ENCODE measurements at places on chromosomes 12 and 14.

GRCh38 chr12:116122628-116123027 is 154.9 kb downstream of the MED13L start:
- no peak for DNase-seq

- no peak for DNase-seq
Measured at GRCh38 chr14:26811756-26812305, 214.0 kb upstream of the NOVA1 start.

DNA sequence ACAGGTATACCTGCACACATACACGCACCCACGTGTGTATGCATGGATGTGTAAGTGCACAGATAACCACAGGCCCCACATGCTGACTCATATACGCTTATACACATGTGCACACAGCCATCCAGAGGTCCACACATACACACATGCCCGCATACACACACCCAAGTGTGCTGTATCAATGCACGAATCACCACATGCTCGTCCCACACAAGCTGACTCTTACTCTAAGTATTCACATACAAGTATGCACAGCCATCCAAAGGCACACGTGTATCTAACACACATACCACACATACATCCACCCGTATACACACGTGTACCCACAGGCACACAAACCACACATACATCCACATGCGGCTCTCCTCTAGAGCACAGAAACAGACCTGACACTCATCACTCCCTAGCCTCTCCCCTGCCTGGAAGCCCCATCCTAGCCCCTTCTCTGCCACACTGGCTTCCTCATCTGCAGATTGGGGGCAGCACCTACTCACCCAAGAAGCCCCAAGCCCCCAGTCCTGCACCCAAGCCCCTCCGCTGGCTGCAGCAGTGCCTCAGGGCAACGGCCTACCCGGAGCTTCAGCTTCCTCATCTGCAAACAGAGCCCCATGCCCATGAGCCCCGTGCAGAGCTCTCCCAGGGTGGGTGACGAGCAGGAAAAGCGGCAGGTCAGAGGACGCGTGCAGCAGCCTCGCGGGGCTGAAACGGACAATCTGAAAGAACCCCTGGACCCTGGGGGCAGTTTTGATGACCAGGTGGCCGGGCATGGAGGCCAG is 105.4 kb downstream of the NCOR2 start:
- no peak for DNase-seq

DNA sequence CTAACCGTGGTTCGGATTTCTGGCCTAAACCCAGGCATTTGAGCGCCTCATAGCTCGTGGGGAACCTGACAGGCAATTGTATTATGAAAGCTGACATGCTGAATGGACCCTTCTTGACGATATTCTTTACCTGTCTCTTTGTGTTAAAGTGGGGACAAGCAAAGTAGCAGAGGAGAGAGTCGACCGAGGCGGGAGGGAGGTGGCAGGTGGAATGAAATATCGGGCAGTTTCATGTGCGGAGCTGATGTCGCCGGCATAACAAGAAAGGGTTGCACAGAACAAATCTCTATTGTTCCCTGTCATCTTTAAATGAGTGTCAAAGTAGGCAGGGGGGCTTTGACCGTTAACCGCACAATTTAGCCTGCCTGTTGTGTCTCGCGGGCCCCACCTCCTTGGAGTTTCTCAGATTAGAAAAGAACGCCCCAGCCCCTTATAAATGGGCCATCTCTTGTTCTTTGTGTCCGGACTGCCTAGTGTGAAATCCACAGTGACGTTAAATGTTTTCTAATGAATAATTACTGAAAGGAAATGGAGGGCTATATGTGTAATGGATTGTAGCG is 11.5 kb downstream of the MYO1H start:
- DNase-seq = no peak

- DNase-seq = no peak
Measured at GRCh38 chr14:37172024-37172869, at the start of gene SLC25A21. SLC25A21 (minus strand) TSS chr14:37172606.

DNA sequence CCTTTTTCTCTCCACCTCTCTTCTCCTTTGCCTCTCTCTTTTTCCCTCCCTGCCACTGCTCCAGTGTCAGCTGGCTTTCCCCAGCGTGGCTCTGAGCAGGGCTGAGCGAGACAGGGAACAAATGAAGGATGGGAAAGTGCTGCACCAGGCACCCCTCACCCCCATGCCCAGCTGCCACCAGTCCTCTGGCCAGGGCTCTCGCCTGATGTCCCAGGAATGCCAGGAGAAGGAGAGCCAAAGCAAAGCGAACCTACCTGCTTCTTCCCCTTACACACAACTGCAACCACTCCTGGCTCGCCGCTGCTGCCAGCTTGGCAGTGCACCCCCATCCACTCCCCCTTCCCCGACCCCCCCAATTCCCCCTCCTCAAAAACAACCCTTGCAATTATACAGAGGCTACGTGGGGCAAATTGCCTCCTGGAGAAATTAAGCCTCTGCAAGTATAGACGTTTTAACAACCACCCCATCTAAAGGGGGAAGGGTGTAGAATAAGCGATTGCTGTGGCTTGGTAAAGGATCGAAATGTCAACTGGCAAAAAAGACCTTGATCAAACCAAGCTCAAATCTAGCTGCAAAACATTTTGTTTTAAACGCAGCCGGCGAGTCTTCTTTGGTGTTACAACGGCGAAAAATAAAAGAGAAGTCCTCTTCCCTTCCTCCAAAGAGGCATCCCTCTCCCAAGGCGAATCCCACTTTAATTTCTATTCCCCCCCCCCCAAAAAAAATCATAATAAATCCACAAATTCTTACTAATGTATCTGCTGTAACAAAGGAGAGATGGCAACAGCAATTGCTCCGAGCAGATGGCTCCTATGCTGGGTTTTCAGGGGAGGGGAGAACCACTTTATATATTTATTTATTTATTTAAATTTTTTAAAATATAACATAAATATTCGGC is 2.9 kb downstream of the BCL11B start:
- DNase-seq = no peak

DNA sequence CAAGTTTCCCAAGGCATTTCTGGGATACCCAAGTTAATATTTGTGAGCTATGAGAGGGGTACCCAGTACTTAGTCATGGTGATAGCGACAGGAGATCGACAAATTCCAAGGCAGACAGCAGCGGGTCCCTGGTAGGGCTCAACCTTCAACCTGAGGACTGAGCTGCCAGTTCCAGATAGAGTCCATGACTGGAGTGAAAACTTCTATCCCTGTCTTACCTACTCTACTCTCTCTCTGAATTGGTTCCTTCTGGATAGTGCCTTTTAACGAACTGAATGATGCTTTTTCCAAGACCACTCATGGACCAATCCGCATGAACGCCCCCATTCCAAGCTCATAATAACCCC is 76.9 kb upstream of the ALG10 start:
- no peak for DNase-seq

GRCh38 chr14:77290705-77291104 is 19.7 kb upstream of the NGB start:
- DNase-seq = no peak

- DNase-seq = no peak
Measured at GRCh38 chr14:61545726-61546455, 149.4 kb upstream of the HIF1A start.

DNA sequence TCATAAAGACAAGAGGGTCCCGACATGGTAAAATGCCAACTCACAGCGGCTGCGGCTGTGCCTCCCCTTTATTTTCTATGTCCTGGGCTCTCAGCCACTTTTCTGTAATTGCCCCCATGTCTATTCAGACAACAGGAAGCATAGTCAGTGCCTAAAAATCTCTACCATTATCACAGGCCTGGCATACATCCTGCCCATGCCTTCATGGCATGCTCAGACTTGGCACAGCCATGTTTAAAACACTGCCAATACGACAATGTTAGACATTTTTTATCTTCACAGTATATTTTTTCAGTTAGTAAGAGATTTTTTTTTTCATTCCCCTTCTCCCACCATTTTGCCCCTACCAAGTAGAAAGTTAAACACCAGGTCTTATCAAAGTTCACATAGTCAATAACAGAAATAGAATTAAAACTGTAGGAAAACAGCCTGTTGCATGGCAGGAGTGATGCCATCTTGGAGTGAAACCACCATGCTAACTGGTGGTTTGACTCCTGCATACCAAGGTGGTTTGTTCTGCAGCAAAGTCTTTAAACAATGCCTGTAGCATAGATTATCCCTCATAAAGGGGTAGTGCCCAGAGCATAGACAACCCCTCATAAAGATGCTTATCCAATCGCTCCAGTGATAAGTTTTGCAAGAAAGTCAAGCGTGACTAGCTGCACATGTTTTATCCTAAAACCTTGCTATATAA is 18.9 kb upstream of the CERS5 start:
- no peak for DNase-seq

- DNase-seq = no peak
Measured at GRCh38 chr12:107457362-107457935, 228.2 kb upstream of the PWP1 start.

DNA sequence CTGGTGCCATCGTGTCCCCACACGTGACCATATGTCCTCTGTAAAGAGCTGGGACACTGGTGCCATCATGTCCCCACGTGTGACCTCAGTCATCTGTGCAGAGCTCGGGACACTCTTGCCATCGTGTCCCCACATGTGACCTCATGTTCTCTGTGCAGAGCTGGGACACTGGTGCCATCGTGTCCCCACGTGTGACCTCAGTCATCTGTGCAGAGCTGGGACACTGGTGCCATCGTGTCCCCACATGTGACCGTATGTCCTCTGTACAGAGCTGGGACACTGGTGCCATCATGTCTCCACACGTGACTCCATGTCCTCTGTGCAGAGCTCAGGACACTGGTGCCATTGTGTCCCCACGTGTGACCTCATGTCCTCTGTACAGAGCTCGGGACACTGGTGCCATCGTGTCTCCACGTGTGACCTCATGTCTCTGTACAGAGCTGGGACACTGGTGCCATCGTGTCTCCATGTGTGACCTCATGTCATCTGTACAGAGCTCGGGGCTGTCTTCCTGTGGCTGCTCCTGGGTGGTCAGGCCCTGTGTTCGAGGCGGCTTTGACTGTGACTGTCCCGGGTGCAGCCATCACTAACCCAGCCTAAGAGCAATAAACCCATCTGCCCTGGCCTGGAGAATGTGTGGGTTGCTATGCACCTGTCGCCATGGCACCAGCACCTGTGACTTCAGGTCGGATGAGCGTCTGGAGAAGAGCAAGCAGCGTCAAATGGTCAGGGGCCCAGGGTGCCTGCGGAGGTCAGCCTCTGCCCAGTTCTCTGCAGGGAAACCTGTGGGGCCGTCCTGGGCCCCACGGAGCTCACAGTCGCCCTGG is 334.4 kb downstream of the ADGRD1 start:
- DNase-seq = no peak

GRCh38 chr12:68932961-68933893 is at the start of gene CPM:
CPM (minus strand) TSS chr12:68933171; CDS start chr12:68932837, 334 bp downstream.
- DNase-seq = no peak

- no peak for DNase-seq
Measured at GRCh38 chr12:104420868-104421267, 35.9 kb upstream of the CHST11 start.

- no peak for DNase-seq
Measured at GRCh38 chr12:107115119-107115518, 21.8 kb upstream of the CRY1 start.

- DNase-seq = no peak
Measured at GRCh38 chr14:96713426-96713825, 83.8 kb upstream of the VRK1 start.

DNA sequence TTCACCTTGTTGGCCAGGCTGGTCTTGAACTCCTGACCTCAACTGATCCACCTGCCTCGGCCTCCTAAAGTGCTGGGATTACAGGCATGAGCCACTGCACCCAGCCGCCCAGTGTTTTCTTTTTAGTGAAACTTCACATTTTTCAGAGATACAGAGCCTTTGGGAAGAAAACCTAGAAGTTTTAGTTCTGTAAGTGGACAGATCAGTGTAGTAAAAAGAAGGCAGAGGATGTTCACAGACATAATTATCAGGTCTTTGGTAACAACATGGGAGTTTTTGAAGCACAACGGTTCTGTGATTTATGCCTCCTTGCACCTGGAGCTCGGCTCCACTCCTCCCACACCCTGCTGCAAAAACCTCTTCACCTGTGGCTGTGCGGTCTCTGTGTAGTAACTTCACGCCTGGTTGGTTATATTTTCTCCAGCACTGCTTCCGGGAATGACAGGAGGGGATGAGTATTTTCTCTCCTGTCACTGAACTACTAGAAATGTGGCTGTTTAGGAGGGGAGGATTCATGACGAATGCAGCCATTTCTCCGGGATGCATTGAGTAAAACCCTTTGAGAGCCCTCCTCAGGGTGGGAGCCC is 67.0 kb downstream of the ARF6 start:
- DNase-seq = no peak

DNA sequence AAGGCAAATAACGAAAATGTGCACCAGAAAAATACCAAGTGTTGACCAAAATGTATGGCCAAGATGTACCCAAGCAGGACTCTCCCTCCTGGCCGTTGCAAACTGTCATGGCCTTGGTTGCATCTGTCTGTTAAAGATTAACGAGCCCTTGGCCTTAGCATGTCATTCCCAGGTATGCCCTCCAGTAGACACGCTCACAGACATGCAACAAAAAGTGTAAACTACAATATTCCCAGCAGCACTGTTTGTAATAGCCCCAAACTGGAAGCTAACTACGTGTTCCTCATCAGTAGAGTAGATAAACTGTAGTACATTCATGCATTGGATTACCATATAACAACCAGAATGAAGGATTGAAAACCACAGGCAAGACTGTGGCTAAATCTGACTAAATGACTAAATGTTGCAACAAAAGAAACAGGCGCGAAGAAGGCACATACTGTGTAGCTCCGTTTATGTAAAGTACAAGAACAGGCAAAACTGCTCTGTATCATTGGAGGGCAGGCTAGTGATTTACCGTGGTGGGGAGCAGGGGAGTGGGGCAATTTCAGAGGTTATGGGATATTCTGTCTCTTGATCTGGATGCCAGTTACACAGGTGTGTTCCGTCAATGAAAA is 232.8 kb upstream of the DIO3 start:
- DNase-seq = no peak

DNA sequence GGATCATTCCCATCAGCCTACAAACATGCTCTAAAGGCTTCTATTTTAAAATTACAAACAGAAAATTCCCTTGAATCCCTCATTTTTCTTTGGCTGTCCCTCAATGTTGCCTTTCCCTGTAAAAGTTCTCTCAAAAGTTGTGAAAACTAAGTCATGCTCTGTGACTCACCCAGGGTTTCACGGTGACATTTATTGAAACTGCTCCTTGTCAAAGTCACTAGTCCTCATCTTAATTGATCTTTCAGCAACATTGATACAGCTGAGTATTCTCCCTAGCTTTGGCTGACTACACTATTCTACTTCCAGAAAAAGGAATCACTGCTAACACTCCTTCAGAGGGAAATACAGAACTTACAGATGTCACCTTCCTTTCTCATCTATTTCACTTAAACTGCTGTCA is 65.7 kb downstream of the ASCL4 start:
- DNase-seq = no peak
